Esophagus mucosa (tissue), 1 donor: ENCODE measurements at places on chromosomes 1 and 21.

DNA sequence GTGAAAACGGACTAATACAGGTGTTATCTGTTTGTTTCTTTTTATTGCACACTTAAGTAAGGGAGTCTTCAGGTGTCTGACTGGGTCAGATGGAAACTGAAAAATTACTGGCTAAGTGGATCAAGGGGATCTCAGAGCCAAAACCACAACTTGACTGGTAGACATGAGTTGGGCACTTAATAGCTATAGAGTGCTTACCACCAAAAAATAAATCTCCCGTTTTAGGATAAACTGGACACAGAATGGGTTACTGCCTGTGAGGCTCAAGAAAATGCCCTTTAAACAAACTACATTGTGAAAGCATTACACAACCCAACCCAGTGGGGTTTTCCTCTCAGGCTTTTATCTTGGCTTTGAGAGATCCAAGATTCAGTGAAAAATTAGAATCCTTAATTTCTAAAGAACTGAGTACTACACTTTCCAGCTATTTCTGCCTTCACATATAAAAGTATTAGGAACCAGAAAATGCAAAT is 134.0 kb upstream of the LYPLAL1 start:
- no peak for ATAC-seq

- ATAC-seq: no peak
Observed at GRCh38 chr1:19759740-19760089, 40.0 kb downstream of the TMCO4 start.

GRCh38 chr21:44911384-44912157 is 9.1 kb downstream of the ITGB2 start:
- peak; percentile 73 for ATAC-seq

GRCh38 chr1:151502035-151502700 is 9.0 kb upstream of the CGN start:
- no peak for ATAC-seq

- no peak for ATAC-seq
Observed at GRCh38 chr1:152479792-152480595, 30.6 kb upstream of the LCE5A start.

DNA sequence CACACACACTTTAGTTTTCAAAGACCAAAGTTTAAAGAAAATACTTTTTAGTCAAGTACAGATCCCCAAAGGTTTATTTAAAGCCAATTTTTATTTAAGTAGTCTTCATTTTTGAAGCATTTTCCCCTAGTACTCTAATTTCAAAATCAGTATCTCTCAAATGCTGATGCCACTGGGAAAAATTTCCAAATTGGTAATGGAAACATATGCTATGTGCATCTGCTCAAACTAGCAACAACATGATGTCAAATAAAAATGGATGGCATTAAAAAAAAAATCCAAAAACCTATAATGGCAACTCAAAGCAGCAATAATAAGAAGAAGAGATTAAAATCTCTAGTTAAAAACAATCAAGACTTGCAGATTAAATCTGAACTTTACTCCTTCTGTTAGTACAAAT is 58.6 kb downstream of the ZNHIT6 start:
- no peak for ATAC-seq

DNA sequence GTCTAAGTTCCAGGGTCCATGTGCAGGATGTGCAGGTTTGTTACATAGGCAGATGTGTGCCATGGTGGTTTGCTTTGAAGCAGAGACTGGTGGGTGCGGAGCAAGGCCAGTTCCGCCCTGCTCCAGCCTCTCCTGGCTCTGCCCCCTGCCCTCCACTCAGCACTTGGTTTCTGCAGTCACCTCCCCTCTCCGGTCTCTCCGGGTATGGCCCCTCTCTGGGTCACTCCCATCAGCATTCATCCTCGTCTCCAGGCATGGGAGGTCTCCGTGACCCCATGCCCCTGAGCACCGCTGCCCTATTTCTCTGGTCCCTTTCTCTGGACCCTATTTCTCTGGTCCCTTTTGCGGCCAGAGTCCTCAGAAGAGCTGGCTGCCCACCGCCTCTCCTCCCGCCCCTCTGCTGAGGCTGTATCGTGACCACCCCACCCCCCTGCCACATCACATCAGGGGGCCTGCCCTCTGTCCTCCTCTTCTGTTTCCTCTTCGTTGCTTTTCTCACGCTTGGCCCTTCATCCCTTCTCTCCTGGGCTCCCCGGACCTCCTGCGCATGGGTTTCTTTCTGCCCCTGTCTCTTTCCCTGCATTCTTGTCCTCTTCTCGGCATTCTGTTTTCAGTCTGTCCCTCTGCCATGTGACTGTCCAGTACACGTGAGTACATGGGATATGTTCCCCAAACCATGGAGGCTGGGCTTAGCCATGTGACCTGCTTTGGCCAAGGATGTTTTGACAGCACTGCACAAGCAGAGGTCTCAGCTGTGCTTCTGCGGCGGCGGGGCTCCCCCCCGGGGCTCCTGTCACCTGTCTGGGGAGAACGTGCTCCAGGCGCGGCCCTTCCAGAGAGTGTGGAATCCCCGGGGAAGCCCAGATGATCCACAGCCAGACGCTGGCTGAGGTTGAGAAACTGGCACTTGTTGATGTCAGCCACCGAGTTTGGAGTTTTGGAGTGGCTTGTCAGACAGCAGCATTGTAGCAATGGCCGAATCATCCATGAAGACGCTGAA is 54.4 kb upstream of the C1orf174 start:
- no peak for ATAC-seq
